ENCODE measurements at places on chromosomes 5 and 9. TPM values are rescaled to one million over a fixed set of nuclear protein-coding genes. Genes with fewer than 3 reads are reported as not detected.

The PARP8 gene
- 52.3 TPM for total RNA-seq

DNA sequence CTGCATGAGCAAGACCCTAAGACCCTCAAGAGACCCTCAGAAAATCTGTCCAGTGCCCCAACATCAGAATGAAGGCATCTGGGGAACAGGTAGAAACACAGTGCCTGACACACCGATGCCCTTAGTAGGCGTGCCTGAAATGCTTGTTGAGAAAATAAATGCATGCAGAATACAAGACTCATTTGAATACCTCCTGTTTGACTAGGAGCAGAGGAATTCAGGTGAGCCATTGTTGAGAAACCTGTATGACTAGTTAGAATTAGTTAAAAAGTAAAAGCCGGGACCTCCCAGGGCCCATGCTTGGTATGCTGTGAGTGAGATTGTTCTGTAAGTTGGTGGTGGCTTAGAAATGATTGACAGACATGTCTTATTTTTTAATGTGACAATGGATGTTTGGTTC is 55.0 kb downstream of the WWC1 start:
- H3K27me3 ChIP-seq: no peaks in the 10 kb centered on the region
- H3K4me3 ChIP-seq: no peak overlapping the region
- no peak for DNase-seq
- H3K27ac ChIP-seq: no peak overlapping the region
- H3K36me3 ChIP-seq: no peaks in the 10 kb centered on the region

DNA sequence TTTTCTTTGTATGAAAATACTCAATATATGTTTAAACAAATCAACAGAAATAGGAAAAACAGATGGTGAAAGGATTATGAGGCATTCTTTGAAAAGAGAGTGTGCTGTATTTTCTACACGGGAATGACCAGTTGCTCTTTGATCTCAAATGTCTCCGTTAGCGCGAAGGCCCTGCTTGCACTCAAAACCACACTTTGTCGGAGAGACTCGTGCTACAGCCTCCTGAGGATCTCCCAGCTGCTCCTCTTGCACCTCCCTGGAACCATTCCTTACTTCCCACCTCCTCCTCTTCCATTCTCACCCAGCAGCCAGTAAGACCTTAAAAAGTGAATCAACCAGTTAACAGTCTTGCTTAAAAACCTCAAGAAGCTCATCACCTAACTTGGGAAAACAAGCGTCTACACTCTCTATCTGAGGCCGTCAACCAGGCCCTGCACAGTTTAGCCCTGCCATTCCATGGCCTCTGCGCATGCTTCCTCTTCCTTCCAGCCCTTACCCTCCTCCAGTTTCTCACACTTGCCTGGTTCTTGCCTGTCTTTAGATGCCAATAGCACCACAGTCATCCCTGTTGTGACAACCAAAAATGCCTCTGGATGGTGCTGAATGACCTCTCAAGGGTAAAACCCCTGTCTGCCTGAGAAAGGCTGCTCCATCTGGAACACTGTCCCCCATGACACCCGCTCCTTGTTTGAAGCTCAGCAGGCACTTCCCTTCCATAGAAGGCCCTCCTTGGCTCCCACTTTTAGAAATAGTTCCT is 594.7 kb upstream of the WWC1 start:
- H3K27ac ChIP-seq: no peak overlapping the region
- no peaks in the 10 kb centered on the region for H3K27me3 ChIP-seq
- no peaks in the 10 kb centered on the region for H3K4me1 ChIP-seq
- H3K36me3 ChIP-seq: no peaks in the 10 kb centered on the region
- no peak for DNase-seq

- no peaks in the 10 kb centered on the region for H3K27me3 ChIP-seq
- no peaks in the 10 kb centered on the region for H3K36me3 ChIP-seq
- DNase-seq: no peak
- H3K27ac ChIP-seq: no peak overlapping the region
Measured at GRCh38 chr5:132093271-132093670, 19.7 kb downstream of the CSF2 start.

DNA sequence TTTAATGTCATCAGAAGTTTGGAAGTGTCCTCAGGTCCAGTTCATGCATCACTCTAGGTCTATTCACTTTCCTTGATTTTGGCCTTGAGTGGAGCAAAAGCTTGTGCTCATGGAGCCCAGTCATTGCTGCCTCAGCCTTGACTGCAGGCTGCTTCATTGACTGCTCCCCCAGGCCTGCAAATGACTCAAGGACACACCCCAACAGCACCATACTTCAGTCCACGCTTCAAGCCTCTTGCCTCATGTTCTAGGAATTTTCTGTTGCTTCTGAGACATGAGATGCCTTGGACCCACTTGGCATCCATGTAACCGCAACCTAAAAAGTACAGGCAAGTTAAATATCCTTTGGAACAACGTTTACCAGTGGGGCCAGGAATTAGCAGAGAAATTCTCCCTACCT is 193.7 kb downstream of the PIK3R1 start:
- no peak overlapping the region for H3K4me3 ChIP-seq
- DNase-seq: no peak
- H3K36me3 ChIP-seq: no peaks in the 10 kb centered on the region
- H3K27ac ChIP-seq: no peak overlapping the region

- H3K27ac ChIP-seq: no peak overlapping the region
- peaks cover 13% of the 10 kb centered on the region for H3K36me3 ChIP-seq
- H3K4me3 ChIP-seq: no peak overlapping the region
- no peaks in the 10 kb centered on the region for H3K27me3 ChIP-seq
Measured at GRCh38 chr9:36086442-36086841, 49.7 kb downstream of the RECK start.

DNA sequence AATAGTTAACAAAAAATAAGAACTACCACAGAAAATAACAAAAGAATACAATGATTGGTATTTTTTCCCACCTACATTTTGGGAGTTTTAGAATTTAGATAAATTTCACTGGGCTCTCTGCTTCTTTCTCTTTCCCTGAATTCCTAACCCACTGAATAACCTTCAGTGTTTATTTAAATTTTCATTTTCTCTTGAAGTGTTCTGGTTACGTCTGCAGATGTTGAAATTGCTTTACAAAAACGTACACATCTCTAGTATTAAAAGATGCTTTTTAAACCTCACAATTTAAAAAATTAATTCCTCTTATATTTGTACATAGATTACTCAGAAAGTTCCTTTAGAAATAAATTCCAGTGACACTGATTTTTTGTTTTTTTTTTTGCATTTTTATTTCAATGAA is 158.7 kb upstream of the TUT7 start:
- H3K27me3 ChIP-seq: no peaks in the 10 kb centered on the region
- H3K36me3 ChIP-seq: no peaks in the 10 kb centered on the region
- DNase-seq: no peak

DNA sequence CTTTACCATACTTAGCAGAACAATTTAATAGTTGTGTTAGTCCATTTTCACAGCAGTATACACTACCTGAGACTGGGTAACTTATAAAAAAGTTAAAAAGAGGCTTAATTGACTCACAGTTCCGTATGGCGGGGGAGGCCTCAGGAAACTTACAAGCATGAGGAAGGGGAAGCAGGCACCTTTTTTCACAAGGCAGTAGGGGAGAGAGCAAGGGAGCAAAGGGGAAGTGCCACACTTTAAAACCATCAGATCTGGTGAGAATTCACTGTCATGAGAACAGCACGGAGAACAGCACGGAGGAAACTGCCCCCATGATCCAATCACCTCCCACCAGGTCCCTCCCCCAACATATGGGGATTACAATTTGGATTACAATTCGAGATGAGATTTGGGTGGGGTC is 269.9 kb downstream of the MTRR start:
- H3K4me1 ChIP-seq: no peaks in the 10 kb centered on the region
- no peak overlapping the region for H3K27ac ChIP-seq
- no peaks in the 10 kb centered on the region for H3K36me3 ChIP-seq
- no peak overlapping the region for H3K4me3 ChIP-seq
- H3K27me3 ChIP-seq: no peaks in the 10 kb centered on the region

The NRG2 gene
- total RNA-seq: 1.4 TPM

DNA sequence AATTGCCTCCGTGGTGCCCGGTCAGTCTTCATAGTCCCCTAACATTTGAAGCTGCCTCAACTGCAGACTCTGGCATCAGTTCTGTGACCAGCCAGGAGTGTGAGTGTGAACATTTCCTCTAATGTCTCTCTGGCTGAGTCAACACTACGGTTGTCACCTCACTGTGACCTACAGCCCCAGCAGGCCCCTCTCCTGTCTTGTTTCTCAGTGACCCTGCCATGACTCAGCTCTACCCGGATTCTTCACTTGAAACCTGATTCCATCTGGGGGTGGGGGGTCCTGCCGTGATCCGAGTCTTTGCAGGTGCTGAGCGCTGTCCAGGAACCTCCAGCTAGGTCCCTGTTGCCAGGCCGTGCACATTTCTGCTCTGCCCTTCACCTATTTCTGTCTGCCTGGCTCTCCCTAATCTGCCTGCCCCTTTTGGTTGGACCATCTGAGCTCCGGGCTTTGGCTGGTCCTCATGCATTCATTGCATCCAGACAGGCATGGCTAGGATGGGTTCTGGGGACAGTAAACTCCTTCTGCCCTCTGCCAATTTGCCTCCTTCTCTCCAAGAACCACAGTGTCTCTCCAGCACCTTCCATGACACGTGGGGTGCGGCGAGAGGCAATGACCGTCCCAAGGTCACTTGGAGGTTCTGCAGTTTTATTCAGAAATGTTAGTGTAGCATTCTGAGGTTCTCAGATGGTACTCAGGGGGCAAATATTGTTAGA is 24.2 kb downstream of the STC2 start:
- no peaks in the 10 kb centered on the region for H3K27me3 ChIP-seq
- no peak for DNase-seq
- H3K36me3 ChIP-seq: no peaks in the 10 kb centered on the region
- H3K4me1 ChIP-seq: no peaks in the 10 kb centered on the region

DNA sequence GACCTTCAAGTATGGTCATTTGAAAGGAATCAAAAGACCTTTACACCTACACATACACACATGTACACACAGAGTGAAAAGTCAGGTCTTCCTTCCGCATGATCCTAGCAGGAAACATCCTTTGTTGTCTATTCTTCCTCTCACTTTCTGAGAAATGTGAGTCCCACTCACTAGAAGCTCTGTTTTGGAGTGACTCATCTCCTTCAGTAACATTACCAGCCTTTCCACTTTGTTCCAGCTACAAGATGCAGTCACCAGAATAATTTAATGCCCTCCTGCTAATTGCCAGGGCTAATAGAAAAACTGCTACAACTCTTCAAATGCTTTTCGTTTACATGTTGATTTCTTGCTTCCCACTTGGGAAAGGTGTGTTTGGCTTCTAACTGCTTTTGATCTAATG is 417.3 kb downstream of the RASEF start:
- no peaks in the 10 kb centered on the region for H3K36me3 ChIP-seq
- no peak for DNase-seq
- H3K27ac ChIP-seq: no peak overlapping the region
- H3K27me3 ChIP-seq: no peaks in the 10 kb centered on the region

DNA sequence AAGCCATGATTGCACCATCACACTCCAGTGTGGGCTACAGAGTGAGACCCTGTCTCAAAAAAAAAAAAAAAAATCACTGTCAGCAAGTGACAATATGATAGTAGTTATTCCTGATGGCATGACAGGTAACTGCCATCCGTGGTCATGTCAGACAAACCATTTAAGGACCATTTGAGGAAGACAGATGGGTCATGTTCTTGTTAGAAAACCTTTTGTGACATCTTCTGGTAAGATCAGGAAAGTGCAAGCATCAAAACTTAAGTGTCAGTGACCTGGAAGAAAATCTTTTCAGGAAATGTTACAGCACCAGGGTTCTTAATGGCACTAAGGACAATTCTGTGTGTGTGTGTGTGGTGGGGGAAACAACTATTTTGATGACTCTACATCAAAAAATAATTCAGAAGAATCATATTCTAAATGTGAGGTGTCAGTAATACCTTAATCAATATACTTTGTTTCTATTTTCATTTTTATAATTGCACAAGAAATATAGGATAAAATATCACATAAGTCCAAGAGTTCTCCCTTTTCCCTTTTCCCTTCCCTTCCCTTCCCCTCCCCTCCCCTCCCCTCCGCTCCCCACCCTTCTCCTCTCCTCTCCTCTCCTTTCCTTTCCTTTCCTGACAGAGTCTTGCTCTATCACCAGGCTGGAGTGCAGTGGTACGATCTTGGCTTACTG is 17.8 kb downstream of the SLC38A9 start:
- H3K27ac ChIP-seq: no peak overlapping the region
- DNase-seq: no peak
- no peaks in the 10 kb centered on the region for H3K27me3 ChIP-seq

The NXNL2 gene
- total RNA-seq: not detected

DNA sequence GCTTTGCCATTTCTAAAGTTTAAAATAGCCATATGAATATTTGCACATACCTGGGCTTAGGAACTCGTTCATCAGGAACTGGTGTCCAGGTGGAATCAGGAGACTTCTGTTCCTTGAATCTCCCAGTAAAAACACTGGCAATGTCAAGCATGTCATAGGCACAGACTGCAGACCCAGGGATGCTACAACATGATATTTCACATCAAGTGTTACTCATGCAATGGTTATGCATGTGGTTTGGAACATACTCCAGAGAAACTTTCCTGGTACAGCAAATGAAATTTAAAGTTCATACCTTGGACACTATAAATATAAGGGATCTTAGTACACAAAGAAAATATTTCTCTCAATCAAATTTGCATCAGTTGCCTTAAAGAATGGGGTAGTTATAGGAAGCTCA is 92.2 kb downstream of the SEMA6A start:
- no peaks in the 10 kb centered on the region for H3K27me3 ChIP-seq
- DNase-seq: no peak
- peaks cover 13% of the 10 kb centered on the region for H3K36me3 ChIP-seq
- H3K4me1 ChIP-seq: no peaks in the 10 kb centered on the region
- no peak overlapping the region for H3K27ac ChIP-seq

The ZDHHC21 gene
- total RNA-seq: 20.7 TPM

- peaks cover 18% of the 10 kb centered on the region for H3K4me1 ChIP-seq
- H3K36me3 ChIP-seq: no peaks in the 10 kb centered on the region
- H3K27me3 ChIP-seq: no peaks in the 10 kb centered on the region
- DNase-seq: peak; percentile 89
- no peak overlapping the region for H3K27ac ChIP-seq
- H3K4me3 ChIP-seq: no peak overlapping the region
Measured at GRCh38 chr5:35198075-35198474, 32.2 kb downstream of the PRLR start.

- no peak overlapping the region for H3K4me3 ChIP-seq
- no peaks in the 10 kb centered on the region for H3K27me3 ChIP-seq
- no peak overlapping the region for H3K27ac ChIP-seq
Measured at GRCh38 chr5:6989230-6989629, 276.0 kb downstream of the TENT4A start.

The N4BP3 gene
- total RNA-seq: 5.2 TPM

The FAM151B gene
- 3.4 TPM for total RNA-seq

The HRCT1 gene
- total RNA-seq: 10.8 TPM

- no peak overlapping the region for H3K4me3 ChIP-seq
- peaks cover 20% of the 10 kb centered on the region for H3K27me3 ChIP-seq
Measured at GRCh38 chr9:899440-900184, 58.1 kb downstream of the DMRT1 start.

- DNase-seq: no peak
- H3K27ac ChIP-seq: no peak overlapping the region
- peaks cover 11% of the 10 kb centered on the region for H3K4me1 ChIP-seq
- H3K4me3 ChIP-seq: no peak overlapping the region
- no peaks in the 10 kb centered on the region for H3K36me3 ChIP-seq
- no peaks in the 10 kb centered on the region for H3K27me3 ChIP-seq
Measured at GRCh38 chr9:96113032-96113431, 188.9 kb downstream of the HSD17B3 start.

Measured in upper lobe of right lung (tissue), 1 donor.